RCC 7860 (cell line): ENCODE measurements at places on chromosomes 12 and 14.

DNA sequence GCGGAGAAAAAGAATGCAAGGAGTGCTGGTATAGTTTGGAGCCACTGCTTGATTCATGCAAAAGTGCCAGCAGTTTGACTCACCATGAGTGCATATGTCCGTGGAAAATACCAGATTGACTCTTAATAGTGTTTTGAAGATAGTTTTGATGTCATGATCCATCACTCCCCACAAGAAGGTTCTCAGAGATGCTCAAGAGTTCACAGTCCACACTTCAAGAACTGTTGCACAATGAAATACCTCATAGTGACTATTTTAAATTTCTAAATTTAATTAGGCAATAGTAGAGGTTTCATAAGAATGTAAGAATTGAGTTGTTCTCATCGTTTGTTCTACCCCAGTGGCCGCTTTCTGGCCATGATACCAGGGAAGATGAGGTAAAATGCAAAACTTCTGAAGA lies 286.6 kb upstream of the RGS6 start:
- no peak for DNase-seq

DNA sequence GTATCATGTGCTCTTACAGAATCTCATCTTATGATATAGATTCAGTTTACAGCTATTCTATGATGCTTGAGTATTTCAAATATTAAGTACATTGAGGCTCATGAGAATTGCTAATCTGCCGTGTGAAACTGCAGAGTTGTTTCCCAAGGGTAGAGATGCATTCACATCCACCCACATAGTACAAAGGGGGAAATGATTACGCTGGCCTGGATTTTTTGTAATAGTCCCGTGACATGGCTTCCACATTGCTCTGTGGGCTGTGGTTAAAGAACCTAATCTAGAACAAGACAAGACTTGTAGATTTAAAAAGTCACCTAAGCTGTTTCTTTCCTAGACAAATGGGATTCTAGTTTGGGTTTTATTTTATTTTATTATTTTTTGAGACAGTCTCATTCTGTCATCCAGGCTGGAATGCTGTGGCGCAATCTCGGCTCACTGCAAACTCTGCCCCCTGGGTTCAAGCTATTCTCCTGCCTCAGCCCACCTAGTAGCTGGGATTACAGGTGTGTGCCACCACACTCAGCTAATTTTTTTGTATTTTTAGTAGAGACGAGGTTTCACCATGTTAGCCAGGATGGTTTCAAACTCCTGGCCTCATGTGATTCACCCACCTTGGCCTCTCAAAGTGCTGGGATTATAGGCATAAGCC lies 13.0 kb upstream of the RIOX1 start:
- DNase-seq: no peak

- DNase-seq: no peak
Measured at GRCh38 chr12:47207340-47207717, 127.6 kb upstream of the AMIGO2 start.

- peak; percentile 81 for DNase-seq
Measured at GRCh38 chr14:100416921-100417860, 94.1 kb downstream of the SLC25A47 start.

GRCh38 chr12:53466640-53467039 lies 14.7 kb downstream of the PCBP2 start:
- DNase-seq: no peak

DNA sequence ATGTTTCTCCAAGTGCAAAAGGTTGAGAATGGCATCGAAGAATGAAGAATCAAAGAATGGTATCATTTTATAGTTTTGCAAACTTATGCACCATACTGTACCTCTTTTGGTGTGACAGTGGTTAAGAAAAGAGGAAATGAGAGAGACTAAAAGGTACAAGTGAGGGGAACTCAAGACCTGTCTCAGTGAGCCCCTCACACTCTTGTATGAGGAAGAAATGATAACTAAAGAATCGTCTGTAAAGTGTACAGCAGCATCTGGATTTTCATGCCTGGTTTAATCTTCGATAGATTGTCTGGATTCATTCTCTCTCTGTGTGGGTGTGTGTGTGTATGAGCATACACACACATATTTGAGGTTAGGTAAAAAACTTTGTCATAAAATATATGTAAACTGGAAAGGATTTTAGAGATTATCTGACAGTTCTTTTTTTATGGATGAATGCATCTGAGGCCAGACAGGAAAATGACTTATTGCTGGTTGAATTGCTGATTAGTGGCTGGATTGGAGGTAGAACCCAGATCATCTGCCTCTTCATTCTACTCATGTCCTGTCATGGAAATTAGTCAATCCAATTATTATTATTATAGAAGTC lies 16.0 kb upstream of the SLC38A2 start:
- DNase-seq: peak; percentile 83

DNA sequence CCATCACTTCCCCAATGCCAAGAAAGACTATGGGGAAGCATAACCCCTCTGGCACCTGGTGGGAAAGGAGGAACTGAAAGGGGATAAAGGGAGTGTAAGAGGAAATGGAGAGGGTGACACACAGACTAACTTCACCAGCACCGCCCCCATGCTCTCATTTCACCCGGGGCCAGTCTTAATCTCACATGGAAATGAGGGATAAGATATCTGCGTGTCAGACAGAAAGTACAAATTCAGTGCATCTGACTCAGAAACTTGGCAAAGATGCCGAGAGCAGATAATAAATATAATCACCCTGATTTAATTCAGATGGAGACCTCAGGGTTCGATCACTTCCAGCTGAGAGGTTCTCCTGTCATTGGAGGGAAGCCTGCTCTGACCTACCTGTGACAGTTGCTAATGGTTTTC lies 191.6 kb downstream of the DUSP6 start:
- DNase-seq: no peak
